ENCODE measurements at places on chromosomes 16 and 17.

GRCh38 chr17:76404256-76404655, 19.8 kb downstream of the SPHK1 start:
- no peak for DNase-seq

DNA sequence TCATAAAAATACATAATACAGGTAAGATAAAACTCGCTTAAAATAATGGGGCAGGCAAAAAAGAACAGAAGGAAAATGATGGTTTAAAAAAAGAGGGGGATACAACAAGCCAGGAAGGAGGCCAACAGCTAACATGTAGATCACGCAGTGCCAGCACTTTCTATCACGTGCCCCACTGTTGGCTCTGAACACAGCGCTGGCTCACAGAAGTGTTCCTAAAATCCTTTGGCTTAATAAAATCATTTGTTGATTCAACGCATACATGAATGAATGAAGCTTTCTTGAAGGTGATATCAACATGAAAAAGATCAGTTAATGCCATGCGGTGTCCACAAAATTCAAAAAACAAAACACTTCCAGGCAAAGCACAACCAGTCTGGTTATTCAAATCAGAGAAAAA, 8.5 kb downstream of the ITGAE start:
- no peak for DNase-seq

DNA sequence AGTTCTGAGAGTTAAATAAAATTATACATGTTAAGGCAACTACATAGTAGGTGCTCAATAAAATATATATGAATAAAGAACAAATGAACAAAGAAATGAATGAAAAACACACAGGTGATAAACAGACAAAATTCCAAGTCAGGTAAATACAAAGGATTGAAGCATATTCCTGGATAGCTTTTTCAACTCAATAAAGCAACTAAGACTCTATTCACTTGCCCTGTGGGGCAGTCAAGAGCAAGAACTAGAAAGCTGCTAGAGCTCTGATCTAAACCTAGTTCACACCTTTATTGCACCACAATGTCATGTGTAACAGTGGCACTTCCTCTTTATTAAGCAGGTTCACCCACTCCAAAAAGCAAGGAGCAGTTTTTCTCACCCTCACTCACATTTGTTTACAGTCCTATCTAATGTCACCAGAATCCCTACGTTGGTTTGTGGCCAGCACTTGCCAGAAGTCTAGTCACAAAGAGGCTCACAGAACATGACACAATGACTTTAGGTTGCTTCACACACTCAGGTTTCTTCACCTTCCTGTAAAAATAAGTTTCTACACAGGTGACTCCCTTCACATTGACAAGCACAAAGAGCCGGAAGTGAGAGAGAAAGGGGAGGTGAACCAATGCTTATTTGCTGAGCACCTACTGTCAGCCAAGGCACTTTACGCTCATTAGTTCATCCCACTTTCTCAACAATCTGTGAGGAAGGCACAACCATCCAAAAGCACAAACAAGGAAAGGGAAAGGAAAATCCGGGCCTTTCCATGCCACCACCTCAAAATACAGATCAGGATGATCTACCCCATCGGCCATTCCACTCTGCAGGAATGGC, 70.8 kb downstream of the XPO6 start:
- DNase-seq = peak; percentile 90

- no peak for DNase-seq
These were observed 6.1 kb downstream of the PPP1R9B start for GRCh38 chr17:50144355-50144754.

- no peak for DNase-seq
These were observed 23.2 kb downstream of the LSM12 start for GRCh38 chr17:44043272-44043696.

DNA sequence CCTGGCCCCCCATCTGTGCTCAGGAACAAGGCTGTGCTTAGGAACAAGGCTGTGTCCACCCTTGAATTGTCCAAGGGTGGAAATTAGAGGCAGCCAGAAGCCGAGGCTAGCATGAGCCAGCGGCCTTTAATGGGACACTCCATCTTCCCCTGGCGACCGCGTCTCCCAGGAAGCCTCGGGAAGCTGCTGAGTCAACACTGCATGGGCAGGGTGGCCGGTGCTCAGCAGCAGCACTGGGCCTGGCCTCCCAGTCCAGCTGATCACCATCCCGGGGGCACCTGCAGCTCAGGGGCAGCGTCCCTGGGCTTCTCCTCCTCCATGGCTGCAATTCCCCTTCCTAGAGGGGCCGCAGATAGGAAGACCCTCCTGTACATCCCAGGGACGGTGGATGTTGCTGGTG, 180.8 kb downstream of the ENGASE start:
- no peak for DNase-seq

DNA sequence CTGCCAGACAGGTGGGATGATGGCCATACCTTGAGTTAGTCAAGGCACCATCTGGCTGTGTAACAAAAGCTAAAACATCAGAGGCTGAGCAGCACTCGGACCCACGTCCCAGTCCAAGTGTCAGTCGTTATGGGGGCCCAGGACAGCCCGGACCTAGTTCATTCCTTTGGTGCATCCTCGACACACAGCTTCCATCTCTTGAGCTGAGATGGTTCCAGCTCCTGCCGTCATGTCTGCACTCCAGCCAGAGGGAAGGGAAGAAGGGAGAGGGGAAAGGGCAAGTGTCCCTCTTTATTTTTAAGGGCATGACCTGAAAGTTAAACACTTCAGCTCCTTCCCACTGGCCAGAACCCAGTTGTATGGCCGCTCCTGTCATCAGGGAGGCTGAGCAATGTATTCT, 218.0 kb downstream of the SEC14L1 start:
- no peak for DNase-seq

GRCh38 chr17:75250009-75250471, 11.4 kb downstream of the GGA3 start:
- no peak for DNase-seq

Data from hematopoietic multipotent progenitor cell treated with erythropoietin and hydrocortisone succinate and interleukin-3 and kit ligand, for 4 days (in vitro differentiated cells).